ENCODE measurements at places on chromosomes 3 and 15. TPM values are rescaled to one million over a fixed set of nuclear protein-coding genes. Genes with fewer than 3 reads are reported as not detected.

CCR5 gene
- not detected for total RNA-seq

DNA sequence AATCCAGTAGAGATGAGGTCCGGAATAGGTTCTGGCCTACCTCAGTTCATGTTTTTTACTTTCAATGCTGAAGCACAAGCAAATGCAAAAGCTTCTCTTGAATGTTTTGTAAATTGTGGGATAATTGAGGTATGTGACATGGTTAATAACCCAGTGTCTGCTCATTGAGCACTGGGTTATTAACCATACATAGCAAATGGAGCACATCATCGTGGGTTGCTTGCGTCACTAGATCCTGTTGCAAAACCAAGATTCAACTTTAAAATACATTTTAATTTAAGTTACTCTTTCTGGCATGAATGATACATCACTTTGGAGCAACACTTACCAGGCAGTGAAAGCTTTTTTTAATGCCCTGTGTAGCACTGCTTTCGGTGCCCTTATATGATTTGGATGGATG is 165.6 kb downstream of the IGF1R start:
- no peak for DNase-seq

SEMA5B gene
- 0.07 TPM for total RNA-seq

GRCh38 chr3:58528629-58529028 is 8.4 kb downstream of the ACOX2 start:
- no peak for DNase-seq

DNA sequence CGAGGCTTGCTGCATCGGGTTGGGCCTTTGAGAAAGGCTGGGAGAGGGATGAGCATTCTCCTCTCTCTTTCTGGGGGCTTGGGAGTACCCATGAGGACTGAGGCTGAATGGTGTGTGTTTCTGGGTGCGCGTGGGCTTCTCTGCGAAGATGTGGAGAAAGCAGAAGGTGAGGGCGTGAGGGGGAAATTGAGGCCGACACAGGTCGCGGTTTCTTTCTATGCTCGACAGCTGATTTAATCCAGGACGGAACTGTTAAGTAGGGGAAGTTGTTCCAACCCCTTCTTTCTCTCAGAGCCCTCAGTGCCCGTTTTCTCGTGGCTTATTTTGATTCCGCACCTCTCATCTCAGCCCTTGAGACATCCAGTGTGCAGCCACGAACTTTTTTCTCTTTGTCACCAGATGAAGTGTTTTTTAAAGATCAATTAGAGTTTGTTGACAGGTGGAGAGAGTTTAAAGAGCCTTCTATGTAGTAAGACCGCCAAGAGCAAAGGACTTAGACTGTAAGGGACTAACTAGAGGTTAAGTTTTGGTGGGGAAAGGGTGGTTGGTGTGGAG is 711 bp downstream of the STARD9 start:
- no peak for DNase-seq

DNA sequence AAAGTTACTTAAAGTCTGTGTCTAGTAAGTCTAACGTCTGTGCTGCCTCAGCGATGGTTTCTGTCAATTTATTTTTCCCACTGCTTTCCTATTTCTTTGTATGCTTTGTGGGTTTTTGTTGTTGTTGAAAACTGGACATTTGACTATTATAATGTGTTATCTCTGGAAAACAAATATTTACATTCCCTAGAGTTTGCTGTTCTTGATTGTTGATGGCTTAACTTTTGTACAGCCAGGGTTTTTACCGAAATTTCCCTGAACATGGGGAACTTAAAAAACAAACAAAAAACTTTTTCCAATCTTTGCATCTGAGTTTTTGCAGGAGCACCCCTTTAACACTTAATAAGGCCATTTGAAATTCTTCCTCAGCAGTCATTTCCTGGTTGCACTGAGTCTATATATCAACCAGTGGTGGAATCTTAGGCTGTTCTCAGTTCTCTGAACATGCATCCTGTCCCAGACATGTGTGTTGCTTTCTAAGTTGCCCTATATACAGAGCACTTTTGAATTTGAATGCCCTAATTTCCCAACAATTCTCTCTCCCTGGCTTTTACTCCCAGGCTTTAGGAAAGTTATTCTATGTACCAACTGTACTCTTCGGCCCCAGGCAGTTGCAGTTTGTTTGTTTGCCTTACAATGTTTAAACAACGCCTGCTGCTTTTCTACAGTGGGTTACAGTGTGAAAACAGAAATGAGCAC is 11.8 kb upstream of the PIAS1 start:
- no peak for DNase-seq

GRCh38 chr15:96165081-96165480 is 165.4 kb upstream of the NR2F2 start:
- no peak for DNase-seq
